ENCODE measurements at places on chromosomes 5 and 9.
A peak's percentile ranks its signal among the peaks of the same experiment; 100 is the strongest.

GRCh38 chr9:112532427-112532826 lies 45.8 kb downstream of the KIAA1958 start:
- DNase-seq = no peak

DNA sequence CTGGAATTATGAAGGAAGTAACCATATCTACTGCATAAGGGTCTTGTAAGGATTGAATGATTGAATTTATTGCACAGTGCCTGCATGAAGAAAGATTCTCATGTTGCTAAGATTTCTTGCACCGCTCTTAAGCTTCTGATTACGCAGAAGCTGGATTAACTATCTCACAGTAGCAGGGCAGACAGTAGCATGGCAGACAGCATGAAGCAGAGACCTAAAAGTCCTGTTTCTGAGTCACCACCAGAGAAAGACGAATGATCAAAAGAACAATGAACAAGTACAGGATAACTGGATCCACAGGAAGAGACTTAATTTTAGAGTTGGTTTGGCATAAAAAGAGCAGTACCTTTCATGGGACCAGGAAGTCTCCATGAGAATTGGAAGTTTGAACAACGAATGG lies 142.4 kb downstream of the MAPKAP1 start:
- DNase-seq = peak; percentile 38

- DNase-seq = no peak
Measured at GRCh38 chr5:137666901-137667300, 69.0 kb downstream of the KLHL3 start.

- DNase-seq = peak; percentile 76
Measured at GRCh38 chr9:35903049-35903448, 3.0 kb upstream of the HRCT1 start.

DNA sequence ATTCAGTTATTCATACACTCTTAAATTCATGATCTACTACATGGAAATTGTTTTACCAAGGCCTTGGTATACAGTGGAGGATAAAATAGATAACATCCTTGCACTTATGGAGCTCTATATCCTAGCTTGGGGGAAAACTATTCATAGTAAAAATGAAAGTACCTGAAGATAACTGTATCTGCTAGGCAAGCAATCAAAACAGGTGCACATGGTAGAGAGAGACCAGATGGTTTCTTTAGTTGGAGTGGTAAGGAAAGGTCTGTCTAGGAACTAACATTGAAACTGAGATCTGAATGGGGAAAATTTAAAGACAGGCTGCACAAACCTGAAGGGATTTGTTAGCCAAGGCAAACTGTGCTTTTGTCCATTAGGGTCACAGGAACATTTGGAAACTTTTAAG lies 11.1 kb upstream of the SLCO4C1 start:
- DNase-seq = no peak

- DNase-seq = no peak
Measured at GRCh38 chr5:53569453-53569852, 9.0 kb downstream of the NDUFS4 start.

DNA sequence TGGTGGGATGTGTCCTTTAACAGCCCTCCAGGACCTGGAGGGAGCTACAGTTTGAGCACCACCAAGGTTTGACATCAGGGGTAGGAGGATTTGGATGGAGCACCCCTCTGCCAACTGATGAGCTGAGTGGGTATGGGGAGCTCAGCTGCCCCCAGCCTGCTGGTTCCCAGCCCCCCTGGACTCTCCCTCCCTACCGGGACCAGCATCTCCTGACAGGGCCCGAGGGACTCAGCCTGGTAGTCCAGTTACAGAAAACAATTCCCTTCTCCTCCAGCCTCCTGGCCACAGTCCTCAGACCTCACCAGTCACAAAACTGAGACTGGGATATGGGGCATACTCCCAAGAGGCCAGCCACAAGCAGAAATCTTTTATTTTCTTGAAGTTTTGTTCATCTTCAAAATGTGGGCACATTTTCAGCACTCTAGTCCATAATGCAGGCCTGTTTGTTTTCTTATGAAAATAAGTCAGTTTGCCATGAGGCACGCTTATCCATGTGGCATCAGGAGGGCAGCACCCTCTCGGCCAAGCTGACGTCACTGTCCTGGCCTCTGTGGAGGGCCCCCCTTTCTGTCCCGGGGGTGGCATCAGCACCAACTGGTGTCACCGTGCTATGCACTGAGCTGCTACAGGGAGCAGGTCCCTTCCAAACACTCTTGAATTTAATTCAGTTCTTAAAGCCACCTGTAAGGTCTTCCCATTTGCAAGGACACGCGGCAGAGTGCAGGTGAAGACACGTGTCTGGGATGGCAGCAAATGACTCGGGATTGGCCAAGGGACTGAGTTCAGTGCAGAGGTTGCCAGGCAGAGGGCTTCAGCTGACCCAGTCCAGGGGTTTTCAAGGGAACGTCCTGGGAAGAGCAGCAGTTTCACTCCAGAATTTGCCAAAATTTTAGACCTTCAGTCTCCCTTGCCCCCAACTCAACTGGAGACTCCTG lies 187.6 kb downstream of the GADD45G start:
- DNase-seq = no peak

GRCh38 chr5:96961053-96961452 lies 25.2 kb downstream of the LNPEP start:
- no peak for DNase-seq

- peak; percentile 81 for DNase-seq
Measured at GRCh38 chr9:100437860-100438805, 11.2 kb downstream of the MSANTD3 start.

DNA sequence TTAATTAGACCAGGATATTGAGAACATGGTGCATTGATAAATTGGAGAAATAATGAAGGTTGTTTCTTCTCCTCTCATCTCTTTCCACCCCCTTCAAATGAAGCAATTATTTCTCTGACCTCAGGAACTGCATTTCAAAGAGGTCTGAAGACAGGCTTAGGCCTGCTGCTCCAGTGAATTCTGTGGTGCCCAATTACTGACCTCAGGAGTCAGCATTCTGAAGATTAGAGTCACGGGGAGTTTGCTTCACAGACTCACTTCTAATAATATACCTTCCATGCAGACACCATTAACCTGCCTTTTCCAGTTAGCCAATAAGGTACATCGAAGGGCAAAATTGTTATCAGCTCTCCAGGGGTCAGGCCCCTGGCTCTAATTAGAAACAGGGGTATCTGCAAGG lies 270.9 kb downstream of the GAS1 start:
- DNase-seq = no peak

DNA sequence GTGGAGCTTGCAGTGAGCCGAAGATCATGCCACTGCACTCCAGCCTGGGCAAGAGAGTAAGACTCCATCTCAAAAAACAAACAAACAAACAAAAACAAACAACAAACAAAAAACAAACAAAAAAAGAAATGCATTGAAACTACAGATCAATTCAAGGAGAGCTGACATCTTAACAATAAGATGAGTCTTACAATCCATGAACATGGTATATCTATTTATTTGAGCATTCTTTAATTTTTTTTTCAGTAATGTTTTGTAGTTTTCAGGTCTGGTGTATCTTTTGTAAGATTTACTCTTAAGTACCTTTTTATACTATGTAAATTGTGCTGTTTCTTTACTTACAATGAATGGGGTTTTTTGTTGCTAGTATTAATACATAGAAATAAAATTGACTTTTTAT lies 140.1 kb upstream of the DAPK1 start:
- DNase-seq = no peak

DNA sequence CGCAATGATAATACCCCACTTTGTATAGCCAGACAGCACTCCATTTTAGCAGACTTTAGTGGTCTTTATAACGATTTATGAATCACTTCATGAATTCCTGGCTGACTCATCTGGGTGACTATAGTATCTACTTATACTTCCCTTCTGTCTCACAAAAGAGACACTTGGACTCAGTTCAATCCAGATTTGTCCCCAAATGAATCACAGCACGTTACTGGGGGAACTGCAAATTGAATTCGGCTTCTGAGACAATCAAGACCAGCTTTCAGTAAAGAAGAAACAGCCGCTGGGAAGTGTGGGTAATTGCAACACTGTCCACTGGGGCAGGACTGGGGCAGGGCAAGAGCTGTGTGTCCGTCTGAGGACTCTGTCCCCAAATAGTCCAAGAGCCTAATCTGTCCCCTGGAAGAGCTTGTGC lies 337.3 kb upstream of the RFX3 start:
- DNase-seq = peak; percentile 83

DNA sequence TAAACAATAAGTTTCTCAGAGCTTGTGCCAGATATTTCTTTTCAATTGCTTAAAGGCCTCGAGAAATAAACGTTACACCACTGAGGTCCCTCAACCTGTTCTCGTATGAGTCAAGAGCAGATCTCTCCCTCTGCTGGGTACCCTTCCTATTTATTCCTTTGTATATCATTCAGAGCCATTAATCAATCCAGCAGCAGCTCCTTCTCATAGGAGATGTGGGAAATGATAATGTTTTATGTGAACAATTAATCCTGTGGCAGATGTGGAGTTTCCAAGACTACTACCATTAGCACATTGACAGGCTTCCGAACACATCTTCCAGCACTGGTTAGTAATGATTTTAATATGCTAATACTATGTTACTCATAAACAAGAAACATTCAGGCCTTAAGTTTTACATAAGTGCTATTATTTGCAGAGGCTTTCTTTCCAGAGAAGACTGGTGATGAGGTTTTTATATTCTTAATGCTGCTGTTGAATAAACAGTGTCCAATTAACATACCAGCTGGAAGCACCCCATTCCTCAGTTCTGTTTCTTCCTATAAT lies 196.5 kb downstream of the ZNF608 start:
- DNase-seq = no peak

- no peak for DNase-seq
Measured at GRCh38 chr5:113056988-113057387, 80.4 kb downstream of the DCP2 start.

- no peak for DNase-seq
Measured at GRCh38 chr5:14326035-14326903, 183.1 kb downstream of the TRIO start.

- no peak for DNase-seq
Measured at GRCh38 chr5:157545610-157546310, 29.8 kb downstream of the ADAM19 start.

DNA sequence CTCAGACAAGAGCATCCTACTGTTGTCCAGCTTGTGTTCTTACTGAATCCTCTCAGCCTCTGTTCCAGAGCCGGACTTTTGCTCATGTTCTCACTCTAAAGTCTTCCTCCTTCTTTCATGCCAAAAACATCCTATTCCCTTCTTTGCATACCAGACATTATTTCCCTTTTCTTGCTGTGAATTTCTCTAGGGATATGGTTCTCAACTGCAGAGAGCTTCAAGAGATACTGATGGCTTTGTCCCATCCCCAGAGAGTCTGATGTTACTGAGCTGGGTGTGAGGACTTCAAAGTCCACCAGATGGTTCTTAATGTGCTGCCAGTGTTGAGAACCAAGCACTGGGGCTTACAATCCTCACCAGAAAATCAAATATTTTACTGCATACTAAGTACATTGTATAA lies 98.6 kb upstream of the FER start:
- DNase-seq = no peak

DNA sequence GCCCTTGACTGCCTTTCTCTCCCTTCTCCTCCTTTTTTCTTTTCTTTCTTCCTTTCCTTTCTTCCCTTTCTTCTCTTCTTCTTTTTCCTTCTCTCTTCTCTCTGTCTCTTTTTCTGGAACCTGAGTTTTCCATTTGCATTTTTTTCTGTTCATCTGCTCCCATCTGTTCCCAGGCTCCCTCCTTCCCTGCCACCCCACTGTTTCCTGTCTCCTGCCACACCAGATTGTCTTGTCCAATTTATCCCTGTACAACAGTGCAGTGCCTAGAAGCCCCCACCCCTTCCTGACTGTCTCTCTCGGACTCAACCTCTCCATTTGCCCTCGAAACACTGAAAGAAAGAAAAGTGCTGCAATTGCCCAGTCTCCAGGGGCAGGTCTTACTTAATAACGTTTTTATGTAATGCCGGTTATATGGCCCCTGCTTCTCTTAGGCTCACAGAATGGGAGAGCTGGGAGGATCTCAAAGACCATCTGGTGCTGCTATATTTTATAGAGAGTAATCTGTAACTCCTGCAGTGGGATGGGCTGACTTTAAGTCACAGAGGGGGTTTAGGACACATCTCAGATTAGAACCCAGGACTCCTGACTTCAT lies 101.4 kb downstream of the RALGPS1 start:
- no peak for DNase-seq

GRCh38 chr5:6950250-6950649 lies 237.0 kb downstream of the TENT4A start:
- DNase-seq = no peak

GRCh38 chr9:114487607-114488300 lies 17.5 kb downstream of the WHRN start:
- peak; percentile 84 for DNase-seq

GRCh38 chr5:42494414-42494813 lies 71.2 kb downstream of the GHR start:
- no peak for DNase-seq

- DNase-seq = peak; percentile 73
Measured at GRCh38 chr5:16456103-16456832, 9.3 kb downstream of the ZNF622 start.

DNA sequence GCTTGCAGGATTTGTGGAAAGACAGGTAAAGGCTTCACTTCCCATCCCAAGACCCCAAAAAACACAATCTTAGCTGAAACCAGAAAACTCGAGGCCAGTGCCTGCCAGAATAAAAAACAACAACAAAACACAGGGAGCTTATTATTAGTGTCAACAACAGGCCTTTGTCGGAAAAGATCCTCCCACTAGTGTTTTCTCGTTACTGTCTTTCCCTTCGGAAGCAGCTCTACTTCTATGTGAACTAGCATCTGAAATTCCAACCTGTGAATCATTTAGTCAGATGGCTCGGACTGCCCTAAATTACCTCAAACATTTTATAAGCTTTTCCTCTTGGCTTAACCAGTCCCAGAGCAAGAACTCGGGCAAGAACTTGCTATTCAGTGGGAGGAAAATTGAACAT lies 122.2 kb upstream of the GNA14 start:
- peak; percentile 26 for DNase-seq

GRCh38 chr5:126613941-126614592 lies 13.3 kb downstream of the PHAX start:
- DNase-seq = no peak

DNA sequence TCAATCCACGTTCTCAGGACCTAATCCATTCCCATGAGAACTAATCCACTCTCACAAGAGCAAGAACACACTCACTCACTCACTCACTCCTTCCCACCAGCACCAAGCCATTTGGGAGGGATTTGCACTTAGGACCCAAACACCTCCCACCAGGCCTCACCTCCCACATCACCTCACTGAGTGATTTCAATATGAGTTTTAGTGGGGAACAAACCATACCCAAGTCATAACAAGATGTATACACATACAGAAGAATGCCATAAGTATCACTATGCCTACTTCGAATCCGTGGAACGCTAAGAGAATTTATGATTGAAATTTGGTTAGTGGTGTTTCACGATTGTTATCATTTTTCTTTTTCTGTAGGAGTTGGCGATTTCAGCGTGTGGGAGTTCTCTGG lies 29.3 kb upstream of the CTSL start:
- DNase-seq = no peak

DNA sequence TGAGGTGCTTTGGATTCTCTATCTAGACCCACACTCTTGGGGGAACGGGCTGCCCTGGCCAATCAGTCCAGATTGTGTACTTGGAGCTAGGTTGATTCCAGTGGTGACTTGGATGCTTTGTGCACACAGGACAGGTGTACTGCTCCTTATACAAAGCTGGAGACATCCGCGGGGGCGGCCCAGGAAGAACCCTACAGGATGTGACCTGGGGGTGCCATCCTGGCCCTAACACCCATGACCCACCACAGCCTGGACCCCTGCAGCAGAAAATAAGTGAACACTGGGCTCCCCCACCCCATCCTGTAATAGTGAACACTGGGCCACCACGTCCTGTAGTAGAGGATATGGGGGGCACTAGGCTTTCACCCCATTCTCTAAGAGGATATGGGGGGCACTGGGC lies 12.1 kb upstream of the PLEKHG4B start:
- no peak for DNase-seq
